Myometrial cell (primary cell): ENCODE measurements at places on chromosomes 2 and 18. TPM values are rescaled to one million over a fixed set of nuclear protein-coding genes. Genes with fewer than 3 reads are reported as not detected.

TMEM200C gene
- not detected in 2 replicates for total RNA-seq

ROCK1 gene
- 15.9 and 20.6 TPM in 2 replicates for total RNA-seq

IL36A gene
- total RNA-seq: not detected in 2 replicates

LBX2 gene
- 1.7 and 4.1 TPM in 2 replicates for total RNA-seq

LCT gene
- 0.29 TPM in 1 of 2 replicates, not detected in the other for total RNA-seq

CEBPZ gene
- 13.0 and 31.7 TPM in 2 replicates for total RNA-seq

NAT8 gene
- not detected in 2 replicates for total RNA-seq

UGT1A3 gene
- not detected in 2 replicates for total RNA-seq

UBXN4 gene
- total RNA-seq: 45.3 and 57.8 TPM in 2 replicates

REG3G gene
- total RNA-seq: not detected in 2 replicates

SLC5A7 gene
- not detected in 2 replicates for total RNA-seq

CYP27A1 gene
- 19.3 and 20.4 TPM in 2 replicates for total RNA-seq

NAGK gene
- total RNA-seq: 144 and 181 TPM in 2 replicates

KCNIP3 gene
- 4.6 and 11.0 TPM in 2 replicates for total RNA-seq

TBR1 gene
- total RNA-seq: not detected in 2 replicates

MC2R gene
- not detected in 2 replicates for total RNA-seq

TMX3 gene
- 53.9 and 58.3 TPM in 2 replicates for total RNA-seq

C2orf92 gene
- 0.35 and 0.58 TPM in 2 replicates for total RNA-seq

HOXD10 gene
- total RNA-seq: 2.0 and 3.4 TPM in 2 replicates

MRO gene
- total RNA-seq: not detected in 2 replicates

RSAD2 gene
- not detected in 2 replicates for total RNA-seq

CPS1 gene
- total RNA-seq: 12.4 and 23.2 TPM in 2 replicates

AOX1 gene
- 116 and 131 TPM in 2 replicates for total RNA-seq

SPHKAP gene
- not detected in 2 replicates for total RNA-seq

SCN9A gene
- 15.0 and 15.2 TPM in 2 replicates for total RNA-seq

LYPD6 gene
- 3.2 and 4.3 TPM in 2 replicates for total RNA-seq

L3MBTL4 gene
- not detected in 2 replicates for total RNA-seq

PDCD1 gene
- not detected in 2 replicates for total RNA-seq

UGT1A7 gene
- not detected in 2 replicates for total RNA-seq

GTF2A1L gene
- 1.4 TPM in 1 of 2 replicates, not detected in the other for total RNA-seq

PARD3B gene
- total RNA-seq: 6.0 and 7.5 TPM in 2 replicates

TUBA4B gene
- not detected in 2 replicates for total RNA-seq

IL1RL2 gene
- total RNA-seq: 1.1 and 1.2 TPM in 2 replicates

SIGLEC15 gene
- total RNA-seq: 6.0 TPM in 1 of 2 replicates, not detected in the other

UPP2 gene
- not detected in 2 replicates for total RNA-seq

HOXD12 gene
- not detected in 2 replicates for total RNA-seq

ABCG5 gene
- not detected in 2 replicates for total RNA-seq

MAP2 gene
- total RNA-seq: 23.6 and 26.2 TPM in 2 replicates

ANKRD30B gene
- total RNA-seq: not detected in 2 replicates

DPYSL5 gene
- under 0.01 TPM in 1 of 2 replicates, not detected in the other for total RNA-seq

PTPRN gene
- 1.2 and 1.7 TPM in 2 replicates for total RNA-seq

CLEC4F gene
- total RNA-seq: not detected in 2 replicates

IL36RN gene
- not detected in 2 replicates for total RNA-seq

SNRNP27 gene
- 48.4 and 52.8 TPM in 2 replicates for total RNA-seq

PAX8 gene
- 0.18 and 0.86 TPM in 2 replicates for total RNA-seq

MAPRE3 gene
- total RNA-seq: 4.3 and 6.2 TPM in 2 replicates

NGEF gene
- 3.2 and 5.8 TPM in 2 replicates for total RNA-seq

GALNT3 gene
- 0.18 and 1.2 TPM in 2 replicates for total RNA-seq

CAPN14 gene
- total RNA-seq: under 0.01 TPM in 2 replicates
